ENCODE measurements at places on chromosomes 3 and 15. TPM values are rescaled to one million over a fixed set of nuclear protein-coding genes. Genes with fewer than 3 reads are reported as not detected.

SERPINI2 gene
- 1.8 TPM for total RNA-seq

GRCh38 chr3:160667452-160667851 is 9.5 kb upstream of the ARL14 start:
- DNase-seq = no peak

- no peak for DNase-seq
Observed at GRCh38 chr3:170766823-170767575, 103.0 kb downstream of the RPL22L1 start.

DNA sequence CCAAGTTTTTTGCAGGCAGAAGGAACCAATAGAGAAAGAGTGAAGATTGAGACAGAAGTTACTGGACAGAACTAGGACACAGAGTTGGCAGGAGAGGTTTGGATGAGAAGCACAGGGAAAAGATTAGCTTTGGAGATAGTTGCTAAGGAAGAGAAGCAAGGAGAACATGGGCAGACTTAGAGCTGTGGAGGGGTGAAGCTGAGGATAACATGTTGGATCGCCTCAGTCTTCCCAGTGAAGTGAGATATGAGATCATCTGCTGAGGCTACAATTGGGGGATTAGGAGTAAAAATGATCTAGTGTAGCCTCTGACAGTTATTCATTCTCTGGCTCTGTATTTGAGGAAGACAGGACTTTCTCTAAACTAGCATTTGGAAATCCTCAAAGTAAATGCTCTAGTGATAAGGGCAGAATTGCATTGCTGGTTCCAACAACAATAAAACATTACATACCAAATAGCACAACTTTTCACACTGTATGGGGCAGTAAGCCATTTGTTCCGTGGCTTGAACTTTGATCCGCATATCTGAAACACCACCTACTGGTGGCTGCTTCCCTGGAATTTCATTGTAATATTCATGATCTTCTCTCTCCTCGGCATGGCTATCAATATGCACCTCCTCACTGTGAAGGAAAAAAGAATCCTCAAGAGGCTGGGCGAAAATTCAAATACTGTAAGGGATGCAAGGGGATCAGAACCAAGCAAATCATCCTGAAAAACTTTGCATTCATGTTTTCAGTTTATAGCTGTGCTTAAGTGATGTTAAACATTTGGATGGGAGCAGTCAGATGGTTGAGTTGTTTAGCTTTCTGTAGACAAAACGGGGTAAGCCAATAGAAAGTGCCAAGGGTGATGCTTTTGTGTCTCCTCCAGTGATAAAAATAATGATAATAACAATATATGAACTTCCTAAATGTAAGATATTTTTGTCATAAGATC is 22.2 kb upstream of the EID1 start:
- DNase-seq = no peak

GRCh38 chr3:59968513-59969045 is 918.8 kb upstream of the CFAP20DC start:
- no peak for DNase-seq

DNA sequence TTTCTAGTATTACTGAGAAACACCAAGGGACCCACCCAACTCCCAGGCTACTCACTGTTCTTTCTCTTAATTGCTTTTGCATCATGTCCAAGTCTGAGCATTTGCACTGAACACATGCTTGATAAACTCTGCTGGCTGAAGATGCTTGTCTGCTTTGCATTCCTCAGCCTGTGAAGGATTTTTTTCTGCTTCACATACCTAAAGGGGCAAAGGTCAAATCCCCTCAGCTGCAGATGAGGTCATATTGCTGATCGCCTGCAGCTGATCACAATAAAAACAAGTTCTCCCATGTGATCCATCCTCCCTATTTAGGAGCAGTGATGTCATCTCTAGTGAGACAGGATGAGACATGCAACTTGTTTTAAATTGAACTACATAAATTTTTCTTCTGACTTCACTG is 84.6 kb upstream of the DCBLD2 start:
- peak; percentile 9 for DNase-seq

All from progenitor cell of endocrine pancreas (in vitro differentiated cells).